ENCODE measurements at places on chromosomes 12 and 14.

- no peak for DNase-seq
Observed at GRCh38 chr14:33914676-33915516, 36.0 kb downstream of the EGLN3 start.

DNA sequence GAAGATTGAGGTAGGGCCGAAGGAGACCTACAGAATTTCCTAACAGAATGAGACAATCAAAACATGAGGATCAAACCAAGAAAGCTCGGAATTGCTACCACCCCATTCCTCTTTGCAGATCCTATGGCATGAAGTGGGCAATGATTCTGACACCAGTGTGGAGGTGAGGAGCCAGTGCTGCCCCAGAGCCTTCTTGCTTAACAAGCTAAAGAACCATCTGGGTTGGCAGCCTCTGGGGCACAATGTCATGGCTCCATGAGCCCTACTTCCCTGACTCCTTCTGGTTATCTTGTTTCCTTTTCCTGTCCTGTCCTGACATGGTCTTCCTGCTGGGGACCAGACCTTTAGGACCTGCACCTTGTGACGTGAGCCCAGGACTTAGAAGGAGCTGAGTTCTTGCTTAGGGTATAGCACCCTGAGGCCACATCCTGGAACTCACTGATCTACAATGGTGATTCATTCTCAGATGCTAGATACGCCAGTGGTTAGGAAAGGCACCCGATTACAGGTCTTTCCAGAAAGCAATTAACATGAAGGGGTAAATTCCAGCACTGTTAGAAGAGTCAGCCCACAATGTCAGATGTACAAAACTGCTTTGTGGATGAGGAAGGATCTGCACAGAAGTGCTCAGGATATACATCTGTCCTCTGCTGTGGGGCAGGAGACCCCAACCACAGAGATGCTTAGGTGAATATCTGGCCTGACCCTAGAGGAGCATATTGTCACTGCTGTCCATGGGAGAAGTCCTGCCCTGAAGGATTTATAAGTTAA, 324.2 kb downstream of the ZFP36L1 start:
- no peak for DNase-seq

- DNase-seq, result no peak
Observed at GRCh38 chr12:21562859-21563258, 36.8 kb downstream of the SPX start.

DNA sequence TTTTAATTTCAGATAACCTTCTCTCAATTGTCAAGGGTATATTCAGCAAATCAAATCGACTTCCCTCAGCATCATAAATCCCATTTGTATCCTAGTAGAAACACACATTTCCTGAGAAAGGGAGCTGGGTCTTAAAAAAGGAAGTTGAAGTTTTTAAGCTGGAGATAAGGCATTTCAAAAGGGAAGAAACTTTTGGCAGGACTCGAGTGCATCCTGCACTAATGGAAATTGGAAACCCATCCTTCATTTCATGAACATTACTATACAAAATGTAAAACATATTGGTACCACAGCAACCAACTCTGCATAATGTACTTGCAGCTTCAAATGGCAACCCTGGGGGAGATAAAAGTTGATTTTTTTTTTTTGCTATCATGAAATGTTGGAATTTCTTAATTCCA, 23.7 kb upstream of the TMCC3 start:
- peak; percentile 22 for DNase-seq

DNA sequence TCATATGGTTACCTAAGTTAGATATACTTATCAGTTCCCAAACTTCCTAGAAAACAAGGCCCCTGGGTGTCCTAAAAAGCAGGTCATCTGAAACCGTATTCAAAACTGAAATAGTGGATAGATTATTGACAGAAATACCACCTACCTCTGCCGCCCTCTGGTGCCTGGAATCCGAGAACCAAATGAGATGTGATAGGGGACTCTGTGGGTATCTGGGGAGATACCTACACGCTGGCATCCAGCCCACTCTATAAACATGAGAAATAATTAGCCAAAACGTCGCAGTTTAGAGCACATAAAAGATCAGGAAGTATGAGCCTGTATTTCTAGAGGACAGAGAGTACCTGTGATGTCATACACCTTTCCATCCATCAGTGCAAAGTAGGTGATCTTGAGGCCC, 4.4 kb downstream of the ORMDL2 start:
- no peak for DNase-seq

GRCh38 chr12:92866418-92866817, 62.7 kb downstream of the EEA1 start:
- no peak for DNase-seq

DNA sequence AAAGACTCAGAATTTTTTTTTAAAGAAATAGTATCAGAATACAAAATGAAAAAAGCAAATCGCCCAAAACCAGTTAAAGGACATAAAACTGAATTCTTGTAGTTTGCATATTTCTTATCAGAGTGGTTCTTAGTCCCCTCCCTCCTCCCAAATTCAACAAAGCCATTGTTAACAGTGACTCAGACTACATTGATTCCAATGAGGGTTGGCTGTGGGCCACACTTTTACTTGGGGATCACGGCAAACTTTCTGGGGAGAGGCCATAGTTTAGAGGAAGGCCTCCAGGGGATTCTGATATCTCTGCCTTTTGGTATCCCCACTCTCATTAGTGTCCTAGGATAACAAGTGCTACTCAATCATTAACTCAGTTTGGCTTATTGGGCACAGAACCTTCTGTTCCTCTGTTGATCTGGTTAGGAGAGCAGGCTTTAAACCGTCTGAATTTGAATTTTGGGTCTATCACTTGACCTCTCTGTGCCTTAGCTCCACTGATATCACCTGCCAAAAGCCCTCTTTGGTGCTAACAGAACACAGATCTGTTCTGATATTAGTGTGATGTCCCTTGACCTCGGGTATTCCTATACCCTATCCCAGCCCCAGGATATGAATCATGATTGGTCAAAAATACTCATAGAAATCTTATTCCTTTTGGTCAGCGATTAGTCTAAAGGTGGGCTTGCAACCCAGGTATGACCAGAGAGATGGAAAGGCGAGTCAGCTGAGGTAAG, 45.2 kb upstream of the APPL2 start:
- no peak for DNase-seq

DNA sequence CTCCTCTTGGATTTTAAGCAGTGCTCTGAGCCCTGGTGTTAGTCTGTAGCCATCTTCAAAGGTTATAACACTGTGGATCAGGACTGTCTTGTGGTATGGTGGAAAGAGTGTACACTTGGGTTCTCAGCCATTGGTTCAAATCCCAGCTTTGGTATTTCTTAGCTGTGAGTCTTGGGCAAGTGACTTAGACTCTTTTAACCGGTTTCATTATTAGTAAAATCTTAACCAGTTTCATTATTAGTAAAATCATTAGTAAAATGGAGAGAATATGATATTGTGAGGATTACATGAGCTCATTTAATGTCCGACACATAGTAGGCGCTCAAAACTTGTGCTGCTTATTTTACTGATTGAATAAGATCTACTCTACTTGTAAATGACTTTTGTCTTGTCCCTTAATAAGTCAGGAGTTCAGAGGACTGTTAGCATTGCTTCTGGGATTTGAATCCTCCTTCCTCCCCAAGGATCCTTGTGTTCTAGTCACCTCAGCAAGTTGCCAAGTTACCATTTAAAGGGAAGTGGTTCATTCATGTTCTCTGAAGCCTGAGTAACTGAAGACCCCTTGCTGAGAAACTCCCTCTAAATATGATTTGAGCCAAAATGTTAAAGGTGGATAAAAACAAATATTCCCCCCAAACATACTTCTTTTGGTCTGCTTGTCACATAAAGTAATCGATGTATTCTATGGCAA, 12.4 kb downstream of the TTLL5 start:
- DNase-seq, result no peak

- DNase-seq, result no peak
Observed at GRCh38 chr14:96148631-96149030, 56.0 kb upstream of the BDKRB2 start.

DNA sequence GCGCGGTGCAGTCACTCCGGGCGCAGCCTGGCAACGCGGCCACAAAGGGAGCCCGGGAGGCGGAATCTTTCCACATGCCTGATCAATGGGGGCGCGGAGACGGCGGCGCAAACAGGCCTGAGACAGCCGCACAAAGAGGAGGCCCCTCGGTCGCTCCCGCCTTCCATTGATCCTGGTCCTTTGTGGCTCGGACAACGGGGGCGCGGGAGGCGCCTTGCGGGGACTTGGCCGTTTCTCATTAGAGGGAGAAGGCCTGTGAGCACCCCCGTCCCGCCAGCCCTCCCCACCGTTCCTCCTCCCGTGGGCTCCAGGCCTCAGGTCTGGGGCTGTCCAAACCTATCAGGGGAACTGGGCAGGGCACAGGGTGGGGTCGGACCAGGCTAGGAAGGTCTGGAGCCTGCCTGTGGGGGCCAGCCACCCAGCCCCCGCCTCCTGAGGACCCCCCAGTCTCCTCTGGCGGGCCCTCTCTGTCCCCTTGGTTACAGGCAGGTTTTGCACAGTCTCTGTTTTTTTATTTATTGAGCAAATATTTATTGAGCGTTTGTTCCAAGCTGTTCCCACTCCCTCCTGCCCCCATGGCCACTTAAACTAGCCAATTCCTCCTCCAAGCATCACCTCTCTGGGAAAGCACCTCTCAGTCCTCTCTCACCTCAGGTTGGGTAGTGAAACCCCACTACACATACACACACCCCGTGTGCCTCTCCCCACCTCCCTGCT, 29.0 kb upstream of the MSI1 start:
- no peak for DNase-seq

DNA sequence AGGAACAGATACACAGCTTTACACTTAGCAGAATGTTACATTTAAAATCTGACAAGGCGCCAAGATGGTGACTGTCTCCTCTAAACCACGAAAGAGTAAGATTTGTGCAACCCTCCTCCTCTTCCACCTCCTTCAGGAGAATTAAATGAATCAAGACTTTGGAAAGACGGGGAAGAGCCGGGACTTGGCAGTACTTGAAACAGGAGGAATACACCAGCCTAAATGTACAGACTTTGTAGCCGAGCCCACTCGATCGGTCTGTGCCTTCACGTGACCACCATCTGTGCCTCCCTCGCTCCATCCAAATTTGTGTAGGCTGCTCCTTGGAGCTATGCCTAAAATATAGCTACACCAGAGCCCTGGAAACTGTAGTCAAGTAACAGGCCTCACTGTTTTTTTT, 38.3 kb downstream of the SSPN start:
- no peak for DNase-seq

GRCh38 chr14:75821831-75822521, 159.8 kb downstream of the TGFB3 start:
- no peak for DNase-seq

DNA sequence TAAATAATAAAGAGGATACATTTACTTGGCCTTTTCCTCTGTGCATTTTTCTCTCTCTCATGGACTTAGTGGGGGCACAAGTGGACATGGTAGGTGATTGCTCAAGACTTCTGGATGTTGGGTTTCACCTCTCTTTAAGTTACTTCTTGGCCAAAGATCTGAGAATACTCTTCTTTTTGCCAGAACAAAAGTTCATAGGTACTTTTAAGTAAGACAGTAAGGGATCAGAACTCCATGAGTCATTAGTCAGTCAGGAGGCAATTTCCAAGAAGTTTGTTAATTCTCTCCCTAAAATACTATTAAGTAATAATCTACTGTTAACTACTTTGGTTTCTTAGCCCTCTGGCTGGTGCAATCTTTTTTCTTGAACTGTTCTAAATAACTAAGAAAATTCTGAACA, 84.2 kb downstream of the GRIP1 start:
- DNase-seq, result no peak

DNA sequence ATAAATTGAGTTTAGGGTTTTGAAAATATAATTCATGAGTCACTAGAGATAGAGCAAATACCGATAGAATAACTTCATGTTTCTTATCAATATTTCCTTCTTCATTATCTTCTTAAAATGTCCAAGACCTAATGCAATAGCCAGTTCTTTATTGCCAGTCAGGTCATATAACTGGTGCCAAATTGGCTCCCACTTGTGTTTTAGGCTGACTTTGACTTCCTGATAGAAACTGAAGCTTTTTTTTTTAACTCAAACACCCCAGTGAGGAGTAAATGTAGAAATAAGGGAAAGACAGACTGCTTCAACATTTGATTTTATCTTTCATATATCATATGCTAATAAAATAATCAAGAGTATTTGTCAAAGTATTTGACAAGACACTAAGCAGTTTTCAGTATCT, 80.7 kb downstream of the ARMH4 start:
- DNase-seq, result no peak

GRCh38 chr14:58060898-58061297, 91.1 kb downstream of the ARMH4 start:
- DNase-seq, result no peak

DNA sequence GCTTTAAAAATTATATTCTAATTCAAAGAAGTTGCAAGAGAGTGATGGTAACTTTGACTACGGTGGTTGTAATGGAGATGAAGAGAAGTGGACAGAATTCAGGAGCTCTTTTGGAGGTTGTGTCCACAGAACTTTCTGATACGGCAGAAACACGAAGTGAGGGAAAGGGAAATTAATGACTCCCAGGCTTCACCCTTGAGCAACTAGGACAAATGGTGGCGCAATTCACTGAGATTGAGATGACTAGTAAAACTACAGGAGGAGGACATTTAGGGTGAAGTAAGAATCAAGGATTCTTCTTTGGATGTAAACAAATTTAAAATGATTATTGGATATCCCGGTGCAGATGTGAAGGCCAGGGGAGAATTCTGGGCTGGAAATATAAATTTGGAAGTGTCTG, 212.6 kb downstream of the PTPRO start:
- no peak for DNase-seq

DNA sequence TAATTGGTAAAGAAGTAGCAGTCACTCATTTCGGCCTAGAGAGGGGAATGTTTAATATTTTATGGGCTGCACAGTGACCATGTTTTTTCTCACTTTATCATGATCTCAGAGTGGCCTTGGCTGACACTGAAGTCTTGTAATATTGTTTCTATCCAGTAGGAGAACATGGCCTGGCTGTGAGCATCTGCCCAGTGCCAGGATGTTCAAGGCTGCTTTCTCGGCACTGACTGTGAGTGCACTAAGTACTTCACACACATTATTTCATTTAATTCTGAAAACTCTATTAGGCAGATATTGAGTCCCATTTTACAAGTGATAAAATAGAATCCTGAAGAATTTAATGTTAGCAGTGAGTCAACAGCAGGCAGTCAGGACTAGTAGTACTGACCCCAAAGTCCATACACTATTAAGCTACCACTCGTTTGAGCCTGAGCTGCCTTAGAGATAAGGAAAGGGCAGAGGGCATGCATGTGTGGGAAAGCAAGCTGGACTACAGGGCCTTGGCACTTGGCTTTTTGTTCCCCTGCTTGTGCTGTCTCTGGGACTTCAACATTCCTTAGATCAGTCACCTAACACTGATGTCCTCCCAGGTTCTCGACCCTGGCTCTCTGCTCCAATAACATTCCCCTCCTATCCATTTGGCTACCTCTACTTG, 42.2 kb upstream of the APPL2 start:
- no peak for DNase-seq
